ENCODE measurements at places on chromosomes 4 and X.

DNA sequence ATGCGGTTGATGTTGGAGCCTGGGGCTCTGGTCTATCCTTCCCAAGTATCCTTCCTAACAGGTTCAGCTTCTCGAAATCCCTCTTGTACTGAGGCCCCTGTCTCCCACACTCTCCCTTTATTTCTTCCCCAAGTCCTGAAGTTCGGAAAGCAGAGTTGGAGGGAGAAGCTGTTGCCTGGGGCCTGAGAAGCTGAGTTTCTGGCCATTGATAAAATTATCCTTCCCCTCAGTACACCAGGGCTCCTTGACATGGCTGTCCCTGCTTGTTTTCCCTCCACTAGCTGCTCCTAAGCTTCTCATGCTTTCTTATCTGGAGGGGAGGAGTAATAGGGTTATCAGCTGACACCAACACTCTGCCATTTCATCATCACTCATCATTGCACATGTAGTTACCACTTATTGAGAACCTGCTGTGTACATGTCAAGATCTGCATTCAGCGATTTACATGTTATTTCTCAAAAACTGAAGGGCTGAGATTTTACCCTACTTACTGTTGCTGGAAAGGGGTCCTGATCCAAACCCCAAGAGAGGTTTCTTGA is 58.0 kb downstream of the FUNDC1 start:
- no peak for DNase-seq

GRCh38 chr4:38343608-38344007 is 320.4 kb upstream of the KLF3 start:
- no peak for DNase-seq

DNA sequence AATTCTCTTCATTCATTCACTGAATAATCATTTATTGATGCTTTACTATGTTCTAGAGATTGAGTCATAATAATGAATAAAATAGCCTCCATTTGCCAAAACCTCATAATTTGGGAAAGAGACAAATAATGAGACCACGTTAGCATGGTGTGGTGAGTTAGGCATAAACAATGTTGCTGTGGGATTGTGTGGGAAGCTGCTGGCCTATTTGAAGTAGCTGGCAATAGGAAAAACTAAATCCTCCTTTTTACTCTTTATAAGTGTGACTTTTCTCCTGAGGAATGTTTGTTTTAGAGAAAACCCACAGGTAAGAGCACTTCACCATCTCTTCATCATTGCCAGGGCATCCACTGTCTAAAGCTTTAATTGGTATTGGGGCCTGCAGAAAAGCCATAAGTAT is 95.3 kb downstream of the AREG start:
- peak; percentile 37 for DNase-seq

DNA sequence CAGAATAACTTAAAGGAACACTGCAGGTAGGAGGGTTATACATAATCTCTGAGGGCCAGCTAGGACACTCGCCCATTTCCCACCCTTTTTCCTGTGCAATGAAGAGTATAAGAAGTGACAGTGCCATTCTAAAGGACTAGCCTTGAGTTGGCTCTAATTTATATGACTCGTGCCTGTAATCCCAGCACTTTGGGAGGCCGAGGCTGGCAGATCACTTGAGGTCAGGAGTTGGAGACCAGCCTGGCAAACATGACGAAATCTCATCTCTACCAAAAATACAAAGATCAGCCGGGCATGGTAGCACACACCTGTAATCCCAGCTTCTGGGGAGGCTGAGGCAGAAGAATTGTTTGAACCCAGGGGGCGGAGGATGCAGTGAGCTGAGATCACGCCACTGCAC is 4.4 kb downstream of the TBC1D1 start:
- no peak for DNase-seq

GRCh38 chr4:185244763-185245162 is 35.4 kb downstream of the SNX25 start:
- no peak for DNase-seq

DNA sequence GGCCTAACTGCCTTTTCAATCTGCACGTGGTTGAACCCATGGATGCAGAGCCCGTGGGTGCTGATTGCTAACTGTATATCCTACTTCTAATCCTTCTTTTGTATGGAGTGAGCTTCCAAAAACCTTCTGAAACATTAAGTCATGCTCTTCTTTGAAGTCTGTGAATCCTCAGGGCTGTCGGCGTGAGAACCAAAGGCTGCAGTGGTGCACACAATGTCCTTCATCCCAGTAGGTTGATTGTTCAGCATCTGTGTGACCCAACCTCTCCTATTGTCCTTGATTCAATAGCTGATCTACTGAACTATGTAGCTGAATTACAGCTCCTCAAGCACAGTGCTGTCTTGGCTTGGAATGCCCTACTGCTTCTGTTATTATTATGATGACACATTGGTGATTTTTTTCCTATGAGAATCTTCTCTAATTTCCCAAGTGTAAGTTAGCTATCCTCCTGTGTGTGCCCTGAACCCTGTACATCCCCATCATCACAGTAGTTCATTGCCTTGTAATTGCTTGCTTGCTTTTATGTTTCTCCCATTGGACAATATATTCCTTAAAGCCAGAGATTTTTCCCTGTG is 294.6 kb downstream of the TRIML1 start:
- peak; percentile 4 for DNase-seq

- no peak for DNase-seq
These were observed 97.3 kb downstream of the EMCN start for GRCh38 chr4:100420571-100420970.

GRCh38 chr4:75623026-75623425 is 7.3 kb downstream of the CDKL2 start:
- peak; percentile 7 for DNase-seq

DNA sequence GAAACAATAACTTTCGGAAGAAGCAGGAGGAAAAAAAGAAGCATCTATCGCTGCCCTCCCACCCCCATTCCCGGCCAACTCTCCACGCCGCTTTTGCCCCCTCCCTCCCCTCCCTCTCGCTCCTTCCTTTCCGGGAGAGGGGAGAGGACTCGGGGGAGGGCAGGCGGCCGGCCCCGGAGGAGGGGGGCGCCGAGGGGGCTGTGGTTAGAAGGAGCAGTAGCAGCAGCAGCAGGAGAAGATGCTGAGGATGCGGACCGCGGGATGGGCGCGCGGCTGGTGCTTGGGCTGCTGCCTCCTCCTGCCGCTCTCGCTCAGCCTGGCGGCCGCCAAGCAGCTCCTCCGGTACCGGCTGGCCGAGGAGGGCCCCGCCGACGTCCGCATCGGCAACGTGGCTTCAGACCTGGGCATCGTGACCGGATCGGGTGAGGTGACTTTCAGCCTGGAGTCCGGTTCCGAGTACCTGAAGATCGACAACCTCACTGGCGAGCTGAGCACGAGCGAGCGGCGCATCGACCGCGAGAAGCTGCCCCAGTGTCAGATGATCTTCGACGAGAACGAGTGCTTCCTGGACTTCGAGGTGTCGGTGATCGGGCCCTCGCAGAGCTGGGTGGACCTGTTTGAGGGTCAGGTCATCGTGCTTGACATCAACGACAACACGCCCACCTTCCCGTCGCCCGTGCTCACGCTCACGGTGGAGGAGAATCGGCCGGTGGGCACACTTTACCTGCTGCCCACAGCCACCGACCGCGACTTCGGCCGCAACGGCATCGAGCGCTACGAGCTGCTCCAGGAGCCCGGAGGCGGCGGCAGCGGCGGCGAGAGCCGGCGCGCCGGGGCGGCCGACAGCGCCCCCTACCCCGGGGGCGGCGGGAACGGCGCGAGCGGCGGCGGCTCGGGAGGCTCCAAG is 1.3 kb downstream of the PCDH7 start:
- DNase-seq = peak; percentile 90

- DNase-seq = no peak
These were observed 518.3 kb upstream of the ARX start for GRCh38 chrX:25534091-25534490.

- peak; percentile 22 for DNase-seq
These were observed 7.8 kb upstream of the CLOCK start for GRCh38 chr4:55554453-55555030.

GRCh38 chr4:124890522-124890921 is 178.0 kb upstream of the ANKRD50 start:
- DNase-seq = no peak

- no peak for DNase-seq
These were observed 4.4 kb upstream of the APBB2 start for GRCh38 chr4:41218703-41219102.

DNA sequence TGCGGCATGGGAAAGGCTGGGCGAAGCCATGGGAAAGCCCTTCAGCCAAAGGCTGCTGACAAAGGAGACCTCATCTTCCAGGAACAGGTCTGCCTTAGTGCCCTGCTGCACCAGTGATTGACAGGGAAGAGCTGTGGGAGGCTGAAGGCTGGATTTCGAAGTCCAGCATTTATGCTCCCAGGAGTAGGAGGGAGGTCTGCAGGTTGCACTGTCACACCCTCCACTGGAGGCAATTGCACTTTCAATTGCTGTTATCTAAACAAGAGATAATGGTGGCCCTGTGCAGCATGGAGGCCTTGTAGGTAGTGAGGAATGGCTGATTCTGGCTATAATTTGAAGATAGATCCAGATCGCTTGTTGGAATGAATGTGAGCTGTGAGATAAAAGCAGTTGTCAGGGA is 43.7 kb downstream of the FAM114A1 start:
- DNase-seq = no peak

DNA sequence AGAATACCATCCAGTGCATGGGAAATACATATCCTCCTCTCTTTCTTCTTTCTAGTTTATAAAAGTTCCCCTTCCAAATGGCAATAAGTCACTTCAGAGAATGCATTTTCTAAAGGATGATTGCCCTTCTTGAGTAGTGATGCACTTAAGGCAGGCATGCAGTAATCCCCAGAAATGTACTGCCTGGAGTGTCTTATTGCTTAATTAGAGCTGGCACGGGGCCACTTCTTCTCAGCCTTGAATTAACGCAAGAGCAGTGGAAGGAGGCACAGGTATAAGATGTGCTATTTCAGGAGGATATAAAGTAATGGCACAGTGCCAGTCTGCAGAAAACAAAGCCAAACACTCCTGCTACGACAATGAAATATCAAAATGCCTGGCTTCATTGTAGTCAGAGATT is 371.4 kb upstream of the FAM241A start:
- DNase-seq = no peak

DNA sequence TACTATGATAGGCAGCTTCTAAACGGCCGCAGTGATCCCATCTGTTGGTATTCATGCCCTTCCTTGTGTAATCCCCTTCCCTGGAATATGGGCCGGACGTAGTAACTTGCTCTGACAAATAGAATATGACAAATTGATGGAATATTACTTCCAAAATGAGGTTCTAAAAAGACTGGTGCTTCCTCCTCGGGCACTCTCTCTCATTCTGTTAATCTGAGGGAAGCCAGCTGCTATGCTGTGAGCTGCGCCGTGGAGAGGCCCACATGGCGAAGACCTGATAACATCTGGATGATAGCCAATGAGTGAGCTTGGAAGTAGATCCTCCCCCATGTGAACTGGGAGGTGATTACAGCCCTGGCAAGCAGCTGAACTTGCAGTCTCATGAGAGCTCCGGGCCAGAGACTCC is 27.2 kb upstream of the SLC25A4 start:
- peak; percentile 94 for DNase-seq

- no peak for DNase-seq
These were observed 122.1 kb downstream of the AFF1 start for GRCh38 chr4:87056881-87057280.

GRCh38 chr4:165203541-165204461 is 3.6 kb upstream of the KLHL2 start:
- no peak for DNase-seq

Measured in DMS53 (cell line).